ENCODE measurements at places on chromosomes 7 and 10. TPM values are rescaled to one million over a fixed set of nuclear protein-coding genes. Genes with fewer than 3 reads are reported as not detected.

The SH2D4B gene
- total RNA-seq, result not detected

The SFTPD gene
- 0.42 TPM for total RNA-seq

The RELN gene
- total RNA-seq, result not detected

The WASL gene
- 21.0 TPM for total RNA-seq

The PDGFA gene
- 58.2 TPM for total RNA-seq
